ENCODE measurements at places on chromosomes 1 and 21.

GRCh38 chr1:18348354-18348753, 132.4 kb upstream of the KLHDC7A start:
- no peak for DNase-seq

- no peak for DNase-seq
These were observed 6.5 kb downstream of the WARS2 start for GRCh38 chr1:119133987-119134386.

DNA sequence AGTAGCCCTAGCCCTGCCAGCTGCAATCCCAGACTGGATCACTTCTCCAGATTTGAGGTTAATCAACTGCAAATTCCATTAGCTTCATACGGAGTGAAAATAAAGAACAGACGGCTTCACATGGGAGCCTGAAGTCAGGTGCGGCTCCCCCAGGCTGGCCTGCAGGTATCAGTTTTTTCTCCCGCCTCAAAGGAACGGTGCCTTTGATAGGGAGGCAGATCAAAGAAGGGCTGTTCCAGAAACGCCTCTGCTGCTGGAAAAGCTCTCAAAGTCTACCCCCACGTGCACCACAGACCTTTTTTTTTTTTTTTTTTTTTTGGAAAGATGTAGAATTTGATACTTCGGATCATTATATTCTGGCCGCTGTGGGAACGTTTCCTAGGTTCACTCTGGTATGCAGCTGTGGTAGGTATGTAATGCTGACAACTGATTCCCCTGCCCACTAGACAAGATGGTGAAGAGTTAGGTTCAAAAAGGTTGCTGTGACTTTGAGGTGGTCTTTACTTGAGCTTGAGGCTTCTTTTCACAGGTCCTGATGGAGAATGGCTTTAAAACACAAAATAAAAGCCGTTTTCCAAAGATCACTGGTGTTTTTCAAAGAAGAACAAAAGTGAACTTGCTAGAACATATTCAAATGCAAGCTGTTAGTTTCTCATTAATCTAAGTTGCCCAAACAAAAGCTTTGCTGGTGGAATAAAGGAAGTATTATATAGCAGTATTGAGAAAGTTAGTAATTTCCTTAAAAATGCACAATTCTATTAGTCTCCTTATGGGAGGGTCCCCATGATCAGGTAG, 189.0 kb upstream of the NFIA start:
- DNase-seq, result no peak

DNA sequence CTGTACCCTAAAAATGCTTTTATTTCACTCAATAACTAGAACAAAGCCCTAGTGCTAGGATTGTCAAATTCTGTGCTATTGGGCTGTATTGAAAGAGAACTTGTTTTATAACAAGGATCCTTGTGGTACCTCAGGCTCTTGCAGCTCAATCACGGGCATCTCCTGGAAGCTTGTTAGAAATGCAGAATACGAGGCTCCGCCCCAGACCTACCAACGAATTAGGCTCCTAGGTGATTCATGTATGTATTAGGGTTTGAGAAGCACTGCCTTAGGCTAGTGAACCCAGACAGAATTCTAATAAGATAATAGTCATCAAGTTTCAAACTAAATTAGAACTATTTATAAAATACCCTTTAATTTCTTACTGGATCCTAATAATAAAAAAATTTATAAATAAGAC, 45.6 kb downstream of the ZZZ3 start:
- DNase-seq, result no peak

- no peak for DNase-seq
These were observed 72.2 kb upstream of the GADD45A start for GRCh38 chr1:67612788-67613241.

- no peak for DNase-seq
These were observed 97.7 kb downstream of the NEK7 start for GRCh38 chr1:198254521-198254920.

DNA sequence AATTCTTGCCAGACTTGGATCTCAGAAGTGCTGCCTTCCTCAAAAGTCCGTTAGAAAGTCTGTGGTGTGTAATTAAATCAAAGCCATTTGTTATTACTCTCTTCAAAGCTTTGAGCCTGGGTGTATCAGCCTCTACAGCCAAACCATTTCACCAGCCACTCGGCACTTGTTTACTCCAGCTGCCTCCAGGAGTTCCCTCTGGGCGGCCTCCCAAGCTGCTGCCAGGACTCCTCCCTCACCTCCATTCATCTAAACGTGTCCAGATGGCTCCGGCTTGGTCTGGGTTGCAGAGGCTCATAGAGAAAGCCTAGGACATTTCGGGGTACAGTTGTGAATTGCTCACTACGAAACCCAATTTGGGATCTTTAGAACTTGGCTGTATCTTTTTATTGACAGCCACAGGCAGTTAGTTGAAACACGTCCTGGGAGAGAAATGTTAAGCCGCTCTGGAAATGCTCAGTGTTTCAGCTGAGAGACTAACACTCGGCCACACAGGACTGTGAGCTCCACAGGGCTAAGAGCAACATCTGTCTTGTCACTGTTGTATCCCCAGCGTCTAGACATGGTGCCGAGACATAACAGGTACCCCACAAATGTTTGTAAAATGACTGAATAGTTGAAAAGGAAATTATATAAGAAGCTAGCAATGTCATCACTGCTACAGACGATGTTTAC, 116.9 kb upstream of the NGF start:
- DNase-seq, result no peak

- DNase-seq, result no peak
These were observed 30.1 kb downstream of the EDN2 start for GRCh38 chr1:41454406-41454805.

DNA sequence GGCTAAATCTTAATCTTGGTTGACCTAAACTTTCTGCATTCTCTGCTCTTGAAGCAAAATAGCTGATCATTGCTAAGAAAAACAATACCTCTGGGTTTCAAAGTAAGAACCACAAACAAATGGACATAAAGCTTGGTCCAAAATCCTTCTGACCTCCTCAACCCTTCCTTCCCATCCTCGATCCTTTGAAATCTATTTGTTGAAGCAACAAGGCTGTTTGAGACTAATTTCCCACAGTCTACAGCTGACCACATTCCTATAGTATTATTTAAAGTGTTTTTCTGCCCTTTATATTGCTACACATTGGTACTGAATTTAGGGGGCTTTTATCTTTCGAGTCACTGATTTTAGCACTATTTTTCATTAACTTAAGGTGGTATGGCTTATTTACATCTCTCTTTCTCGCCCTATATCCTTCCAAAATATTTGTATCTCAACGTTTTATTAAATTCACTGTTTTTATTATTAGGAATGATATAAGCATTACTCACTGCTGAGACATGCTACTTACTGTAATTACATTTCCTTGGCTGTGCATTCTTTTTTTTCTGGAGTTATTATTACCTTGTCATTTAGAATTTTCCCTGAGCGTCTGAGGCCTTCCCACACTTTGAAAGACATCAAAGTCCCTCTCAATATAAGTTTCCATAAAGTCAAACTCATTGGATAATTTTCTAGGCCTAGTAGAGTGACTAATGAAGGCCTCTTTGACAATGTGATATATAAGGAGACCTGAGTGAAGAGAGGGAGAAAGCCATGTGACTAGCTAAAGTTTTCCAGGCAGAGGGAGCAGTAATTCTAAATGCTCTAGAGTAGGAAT, 73.9 kb downstream of the RAB3GAP2 start:
- DNase-seq, result no peak

GRCh38 chr1:213661302-213661701, 326.5 kb upstream of the PROX1 start:
- no peak for DNase-seq

GRCh38 chr1:78658901-78659300, 9.3 kb downstream of the IFI44 start:
- DNase-seq, result no peak

- DNase-seq, result no peak
These were observed 51.2 kb downstream of the EPHB2 start for GRCh38 chr1:22761821-22762220.
